ENCODE measurements at places on chromosomes 16 and 17. TPM values are rescaled to one million over a fixed set of nuclear protein-coding genes. Genes with fewer than 3 reads are reported as not detected.

Gene ZG16B
- total RNA-seq, result not detected

Gene ST6GALNAC1
- total RNA-seq, result 3.4 TPM

Gene RAB37
- total RNA-seq, result 0.32 TPM

Gene FBXO39
- not detected for total RNA-seq

Gene SCNN1B
- 16.1 TPM for total RNA-seq

Gene NUP93
- 419 TPM for total RNA-seq

Gene NDUFB10
- total RNA-seq, result 68.2 TPM

Gene HAS3
- not detected for total RNA-seq

DNA sequence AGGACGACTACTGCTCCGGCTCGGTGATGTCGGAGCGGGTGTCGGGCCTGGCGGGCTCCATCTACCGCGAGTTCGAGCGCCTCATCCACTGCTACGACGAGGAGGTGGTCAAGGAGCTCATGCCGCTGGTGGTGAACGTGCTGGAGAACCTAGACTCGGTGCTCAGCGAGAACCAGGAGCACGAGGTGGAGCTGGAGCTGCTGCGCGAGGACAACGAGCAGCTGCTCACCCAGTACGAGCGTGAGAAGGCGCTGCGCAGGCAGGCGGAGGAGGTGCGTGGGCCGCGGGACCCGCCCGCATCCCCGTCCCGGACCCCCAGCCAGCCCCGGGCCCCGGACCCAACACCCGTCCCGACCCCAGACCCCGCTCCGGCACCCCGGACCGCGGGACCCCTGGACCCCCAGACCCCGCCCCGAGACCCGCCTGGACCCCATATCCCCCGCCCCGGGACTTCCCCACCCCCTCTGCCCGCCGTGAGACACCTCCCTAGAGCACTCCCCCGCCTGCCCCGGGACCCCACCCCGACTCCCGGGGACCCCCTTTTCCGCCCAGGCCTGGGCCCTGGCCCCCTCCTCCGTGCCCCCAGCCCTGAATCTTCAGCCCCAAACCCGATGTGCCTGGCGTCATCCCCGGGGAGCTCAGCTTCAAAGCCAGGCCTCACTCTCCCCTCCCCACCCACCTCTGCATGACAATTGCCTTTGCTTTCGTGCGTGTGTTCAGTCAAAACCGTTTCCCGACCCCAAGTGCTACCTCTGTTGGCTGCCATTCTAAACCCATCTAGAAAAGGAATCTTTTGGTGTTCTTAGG lies 594 bp downstream of the MAPK8IP3 start:
- H3K27me3 ChIP-seq, result no peaks in the 10 kb centered on the region
- H3K36me3 ChIP-seq, result no peaks in the 10 kb centered on the region
- H3K27ac ChIP-seq, result peak overlapping the region; percentile 95
- DNase-seq, result no peak

DNA sequence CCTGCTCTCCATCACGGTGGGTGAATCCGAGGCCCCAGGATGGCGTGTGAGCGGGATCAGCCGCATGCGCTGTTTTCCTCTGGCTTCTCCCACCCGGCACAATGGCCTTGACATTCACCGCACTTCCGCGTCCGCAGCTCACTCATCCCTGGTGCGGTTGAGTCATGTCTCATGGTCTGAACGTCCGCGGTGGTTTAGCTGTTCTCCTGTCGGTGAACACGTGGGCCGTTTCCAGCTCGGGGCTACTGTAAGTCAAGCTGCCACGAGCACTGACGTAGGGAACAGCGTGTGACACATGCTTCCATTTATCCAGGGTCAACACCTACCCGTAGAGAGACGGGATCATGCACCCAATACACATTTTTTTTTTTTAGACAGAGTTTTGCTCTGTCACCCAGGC lies 15.3 kb upstream of the CACNA1H start:
- H3K4me3 ChIP-seq, result no peak overlapping the region
- H3K27ac ChIP-seq, result no peak overlapping the region
- no peaks in the 10 kb centered on the region for H3K27me3 ChIP-seq
- no peaks in the 10 kb centered on the region for H3K36me3 ChIP-seq
- H3K4me1 ChIP-seq, result no peaks in the 10 kb centered on the region

- no peak overlapping the region for H3K4me3 ChIP-seq
- H3K27ac ChIP-seq, result no peak overlapping the region
- peaks cover 11% of the 10 kb centered on the region for H3K36me3 ChIP-seq
- DNase-seq, result no peak
- H3K4me1 ChIP-seq, result no peaks in the 10 kb centered on the region
These were observed 121.7 kb downstream of the MYO1D start for GRCh38 chr17:32755045-32755805.

GRCh38 chr17:44074911-44075285 lies 4.4 kb downstream of the G6PC3 start:
- H3K27me3 ChIP-seq, result no peaks in the 10 kb centered on the region
- no peak overlapping the region for H3K27ac ChIP-seq
- peaks cover 5% of the 10 kb centered on the region for H3K4me1 ChIP-seq
- DNase-seq, result no peak
- H3K4me3 ChIP-seq, result no peak overlapping the region
- H3K36me3 ChIP-seq, result peaks cover 56% of the 10 kb centered on the region

- no peak overlapping the region for H3K27ac ChIP-seq
- no peaks in the 10 kb centered on the region for H3K4me1 ChIP-seq
- no peaks in the 10 kb centered on the region for H3K27me3 ChIP-seq
- no peak overlapping the region for H3K4me3 ChIP-seq
- no peak for DNase-seq
These were observed 386.5 kb upstream of the RBFOX1 start for GRCh38 chr16:6946106-6946505.

DNA sequence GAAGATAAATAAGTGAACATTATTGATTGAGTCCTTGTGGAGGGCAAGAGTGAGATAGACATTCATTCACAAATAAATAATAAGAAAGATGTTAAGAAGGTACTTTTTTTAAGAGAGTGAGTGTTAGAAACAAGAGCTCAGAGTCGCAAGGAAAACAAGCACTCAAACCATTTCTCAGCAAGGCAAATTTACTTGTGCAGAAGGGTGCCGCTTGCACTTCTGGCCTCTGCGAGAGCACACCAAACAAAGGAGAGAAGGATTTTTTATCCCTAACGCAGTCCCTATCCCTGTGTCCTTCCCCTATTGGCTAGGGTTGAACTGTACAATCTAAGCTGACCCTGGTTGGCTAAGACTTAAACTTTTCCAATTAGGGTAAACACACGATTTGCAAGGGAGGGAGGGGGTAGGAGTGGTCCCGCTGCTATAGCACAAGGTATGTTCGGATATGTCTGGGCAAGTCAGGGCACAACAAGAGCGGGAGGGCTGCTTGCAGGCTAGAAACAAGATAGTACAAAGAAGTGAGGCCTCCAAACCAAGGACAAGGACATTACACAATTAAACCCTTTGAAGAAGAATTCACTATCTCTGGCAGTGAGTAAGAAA lies 156.2 kb downstream of the PPM1E start:
- H3K27me3 ChIP-seq, result no peaks in the 10 kb centered on the region
- no peaks in the 10 kb centered on the region for H3K4me1 ChIP-seq
- H3K4me3 ChIP-seq, result no peak overlapping the region

DNA sequence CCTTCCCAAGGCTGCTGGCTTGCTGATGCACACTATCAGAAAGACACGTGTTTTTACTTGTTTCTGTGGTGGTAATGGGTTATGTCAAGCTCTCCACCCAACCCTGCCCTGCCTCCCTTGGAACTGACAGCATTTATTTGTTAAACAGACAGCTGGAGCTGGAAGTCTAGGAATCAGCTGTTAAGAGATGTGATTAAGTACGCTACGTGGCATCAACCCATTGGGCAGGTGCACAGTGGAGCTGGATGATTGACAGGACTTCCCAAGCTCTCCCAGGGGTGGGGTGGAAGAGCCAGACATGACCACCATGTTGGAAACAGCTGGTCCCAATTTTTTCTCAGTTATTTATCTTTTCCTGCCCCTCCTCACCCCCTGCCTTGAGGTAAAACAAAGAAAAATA lies 49.4 kb downstream of the ADAMTS18 start:
- no peaks in the 10 kb centered on the region for H3K4me1 ChIP-seq
- no peak overlapping the region for H3K4me3 ChIP-seq
- no peak overlapping the region for H3K27ac ChIP-seq
- no peaks in the 10 kb centered on the region for H3K27me3 ChIP-seq

- H3K4me1 ChIP-seq, result peaks cover 15% of the 10 kb centered on the region
- H3K36me3 ChIP-seq, result peaks cover 48% of the 10 kb centered on the region
- H3K27me3 ChIP-seq, result no peaks in the 10 kb centered on the region
These were observed 849 bp upstream of the SOX15 start for GRCh38 chr17:7590743-7591142.

- no peak overlapping the region for H3K27ac ChIP-seq
- no peaks in the 10 kb centered on the region for H3K27me3 ChIP-seq
- no peak for DNase-seq
- H3K36me3 ChIP-seq, result no peaks in the 10 kb centered on the region
These were observed 6.6 kb downstream of the COX6A2 start for GRCh38 chr16:31421587-31421986.

GRCh38 chr16:1488054-1488601 lies 616 bp downstream of the PTX4 start:
- H3K36me3 ChIP-seq, result no peaks in the 10 kb centered on the region
- no peaks in the 10 kb centered on the region for H3K27me3 ChIP-seq
- no peak for DNase-seq
- H3K4me3 ChIP-seq, result no peak overlapping the region

DNA sequence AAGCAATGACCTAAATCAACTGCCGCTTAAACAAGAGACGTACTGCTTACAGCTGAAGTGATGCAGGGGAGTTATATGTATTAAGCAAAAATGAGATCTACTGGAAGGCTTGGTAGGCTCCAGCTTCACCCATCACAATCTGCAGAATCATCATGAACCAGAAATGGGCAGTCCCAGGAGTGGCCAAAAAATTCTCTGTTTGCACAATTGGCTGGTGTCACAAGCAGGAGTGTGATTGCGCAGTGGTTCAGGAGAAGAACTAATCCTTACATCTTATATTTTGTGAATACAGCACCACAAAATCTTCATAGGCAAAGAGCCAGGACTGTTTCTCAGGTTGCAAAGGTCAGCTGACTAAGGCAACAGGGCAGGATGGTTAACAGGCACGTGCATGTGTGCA lies 75.9 kb downstream of the CES1 start:
- H3K4me1 ChIP-seq, result no peaks in the 10 kb centered on the region
- no peak overlapping the region for H3K4me3 ChIP-seq
- H3K36me3 ChIP-seq, result no peaks in the 10 kb centered on the region
- no peak overlapping the region for H3K27ac ChIP-seq

DNA sequence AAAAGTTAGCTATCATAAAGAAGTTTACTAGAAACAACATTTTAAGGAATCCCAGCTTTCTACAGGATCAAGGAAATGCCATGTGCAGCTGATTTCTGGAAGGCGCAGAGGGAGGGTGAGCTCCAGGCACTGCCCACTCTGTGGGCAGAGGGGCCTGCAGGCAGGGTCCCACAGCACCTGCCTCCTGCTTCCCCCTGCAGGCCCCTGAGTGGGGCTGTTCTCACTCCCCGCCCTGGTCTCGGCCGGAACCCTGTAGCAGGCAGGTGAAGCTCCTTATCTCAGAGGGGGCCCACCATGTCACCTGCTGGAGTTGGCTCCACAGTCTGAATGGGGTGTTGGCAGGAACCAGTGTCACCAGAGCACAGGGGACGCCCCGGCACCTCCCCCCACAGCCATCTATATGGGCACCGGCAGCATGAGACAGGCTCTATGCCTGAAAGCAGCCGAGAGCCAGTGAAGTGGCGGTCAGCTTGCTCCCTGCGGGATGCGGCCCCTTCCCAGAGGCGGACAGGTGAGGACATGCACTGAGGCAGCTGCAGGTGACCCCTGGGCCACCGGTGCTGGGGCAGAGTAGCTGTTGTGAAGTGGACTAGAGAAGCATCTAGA lies 47.6 kb upstream of the FASN start:
- H3K36me3 ChIP-seq, result no peaks in the 10 kb centered on the region
- H3K4me1 ChIP-seq, result no peaks in the 10 kb centered on the region

GRCh38 chr17:3667366-3668278 lies 756 bp downstream of the TAX1BP3 start:
- H3K36me3 ChIP-seq, result peaks cover 22% of the 10 kb centered on the region
- H3K4me1 ChIP-seq, result peaks cover 16% of the 10 kb centered on the region
- no peaks in the 10 kb centered on the region for H3K27me3 ChIP-seq

DNA sequence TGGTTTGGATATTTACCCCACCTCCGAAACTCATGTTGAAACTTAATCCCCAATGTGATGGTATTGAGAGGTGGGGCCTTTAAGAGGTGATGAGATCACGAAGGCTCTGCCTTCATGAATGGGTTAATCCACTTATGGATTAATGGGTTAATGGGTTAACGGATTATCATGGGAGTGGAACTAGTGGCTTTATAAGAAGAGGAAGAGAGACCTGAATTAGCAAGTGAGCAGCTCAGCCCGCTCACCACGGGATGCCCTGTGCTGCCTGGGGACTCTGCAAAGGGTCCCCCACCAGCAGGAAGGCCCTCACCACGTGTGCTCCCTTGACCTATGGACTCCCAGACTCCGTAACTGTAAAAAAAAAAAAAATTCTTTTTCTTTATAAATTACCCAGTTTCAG lies 16.5 kb upstream of the GPRC5B start:
- no peaks in the 10 kb centered on the region for H3K36me3 ChIP-seq
- H3K27ac ChIP-seq, result no peak overlapping the region
- DNase-seq, result no peak
- H3K4me1 ChIP-seq, result no peaks in the 10 kb centered on the region
- H3K27me3 ChIP-seq, result no peaks in the 10 kb centered on the region

All from ascending aorta (tissue), 2 donors.